ENCODE measurements at places on chromosomes 7 and 10.
A peak's percentile ranks its signal among the peaks of the same experiment; 100 is the strongest.

GRCh38 chr10:70899096-70899495 is 10.7 kb upstream of the PCBD1 start:
- DNase-seq, result no peak

GRCh38 chr10:37865957-37866803 is 8.8 kb upstream of the ZNF248 start:
- no peak for DNase-seq

DNA sequence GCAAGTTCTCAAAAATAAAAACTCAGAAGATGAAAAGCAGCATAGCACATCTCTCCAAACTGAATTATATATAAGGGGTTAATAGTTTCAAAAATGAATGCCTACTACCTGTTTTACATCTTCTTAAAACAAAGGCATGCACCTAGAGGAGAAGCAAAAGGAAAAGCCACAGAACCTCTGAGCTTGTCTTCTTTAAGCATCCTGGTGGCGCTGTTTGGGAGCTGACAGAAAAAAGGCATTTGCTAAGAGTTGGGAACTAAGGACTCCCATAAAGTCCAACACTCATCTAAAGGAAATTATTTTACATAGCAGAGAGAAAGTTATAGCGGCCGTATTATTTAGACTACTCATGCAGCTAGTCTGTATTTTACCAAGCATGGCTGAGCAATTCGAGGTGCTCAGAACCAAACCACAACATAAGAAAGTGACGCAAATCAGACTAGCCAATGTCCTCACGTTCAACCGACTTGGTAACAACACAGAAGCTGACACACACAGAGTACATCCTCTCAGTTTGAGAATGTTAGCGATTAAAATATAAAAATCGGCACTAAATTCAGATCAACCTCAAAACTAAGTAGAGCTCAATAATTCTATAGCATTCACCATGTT is 38.8 kb downstream of the PTN start:
- no peak for DNase-seq

DNA sequence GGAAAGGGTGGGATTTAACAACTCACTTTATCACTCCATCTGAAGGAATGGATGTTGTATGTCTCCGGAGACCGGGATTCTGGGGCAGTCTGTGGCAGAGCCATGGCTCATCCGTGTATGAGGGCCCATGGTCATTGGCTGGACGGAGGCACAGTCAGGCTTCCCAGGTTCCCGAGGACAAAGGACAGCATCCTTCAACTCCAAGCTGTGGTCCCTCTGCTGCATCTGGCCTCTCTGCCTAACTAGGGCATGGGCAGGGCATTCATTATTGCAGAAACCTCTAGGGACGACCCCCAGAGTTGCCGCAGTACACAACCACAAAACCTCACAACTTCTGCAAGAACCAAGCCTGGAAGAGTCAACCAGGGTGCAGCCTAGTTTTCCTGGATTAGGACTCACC is 525.2 kb downstream of the GLRX3 start:
- no peak for DNase-seq

GRCh38 chr10:74602576-74602975 is 223.8 kb upstream of the KAT6B start:
- DNase-seq, result no peak

DNA sequence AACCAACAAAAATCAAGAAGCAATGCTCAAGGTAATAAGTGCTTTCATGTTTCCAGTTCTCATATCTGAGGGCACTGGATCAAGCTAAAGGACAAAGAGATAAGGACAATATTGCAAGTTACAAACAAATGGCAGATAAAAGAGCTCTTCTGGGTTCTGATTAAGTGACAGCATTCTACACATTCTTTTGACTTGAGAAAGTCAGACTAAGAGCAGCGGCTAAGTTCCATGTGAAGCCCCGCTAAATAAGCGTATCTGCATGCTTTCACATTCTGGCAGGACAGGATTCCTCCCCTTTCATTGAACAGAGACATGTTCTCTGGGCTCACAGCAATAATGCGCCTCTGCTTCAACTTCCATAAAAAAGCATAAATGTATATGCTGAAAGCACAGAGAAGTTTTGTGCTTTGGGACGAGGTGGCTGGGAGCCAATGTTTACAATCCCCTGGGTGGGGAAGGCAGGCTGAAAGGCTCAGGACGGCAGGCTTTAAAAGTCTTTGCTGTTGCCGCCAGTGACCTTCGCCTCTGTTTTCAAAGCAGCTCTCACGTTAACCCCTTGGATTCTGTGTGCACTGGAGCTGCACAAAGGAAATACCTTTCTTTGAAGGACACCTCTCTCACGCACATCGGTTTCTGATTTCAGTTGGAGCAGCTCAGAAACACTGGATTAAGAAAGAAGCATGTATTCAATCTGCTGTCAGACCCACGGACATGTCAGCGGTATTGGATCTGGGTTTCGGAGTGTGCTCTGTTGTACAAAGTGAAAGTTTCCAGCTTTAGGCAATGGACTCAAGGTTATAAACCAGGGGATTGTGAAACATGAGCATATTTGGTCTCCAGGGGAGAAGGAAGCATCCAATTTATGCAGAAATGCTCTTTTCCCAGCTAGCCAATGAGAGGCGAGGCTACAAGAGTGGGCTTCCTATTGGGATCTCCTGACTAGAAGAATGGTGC is 105.4 kb upstream of the FAM133B start:
- DNase-seq, result peak; percentile 66

GRCh38 chr7:82204694-82205093 is 238.9 kb downstream of the CACNA2D1 start:
- DNase-seq, result peak; percentile 72

DNA sequence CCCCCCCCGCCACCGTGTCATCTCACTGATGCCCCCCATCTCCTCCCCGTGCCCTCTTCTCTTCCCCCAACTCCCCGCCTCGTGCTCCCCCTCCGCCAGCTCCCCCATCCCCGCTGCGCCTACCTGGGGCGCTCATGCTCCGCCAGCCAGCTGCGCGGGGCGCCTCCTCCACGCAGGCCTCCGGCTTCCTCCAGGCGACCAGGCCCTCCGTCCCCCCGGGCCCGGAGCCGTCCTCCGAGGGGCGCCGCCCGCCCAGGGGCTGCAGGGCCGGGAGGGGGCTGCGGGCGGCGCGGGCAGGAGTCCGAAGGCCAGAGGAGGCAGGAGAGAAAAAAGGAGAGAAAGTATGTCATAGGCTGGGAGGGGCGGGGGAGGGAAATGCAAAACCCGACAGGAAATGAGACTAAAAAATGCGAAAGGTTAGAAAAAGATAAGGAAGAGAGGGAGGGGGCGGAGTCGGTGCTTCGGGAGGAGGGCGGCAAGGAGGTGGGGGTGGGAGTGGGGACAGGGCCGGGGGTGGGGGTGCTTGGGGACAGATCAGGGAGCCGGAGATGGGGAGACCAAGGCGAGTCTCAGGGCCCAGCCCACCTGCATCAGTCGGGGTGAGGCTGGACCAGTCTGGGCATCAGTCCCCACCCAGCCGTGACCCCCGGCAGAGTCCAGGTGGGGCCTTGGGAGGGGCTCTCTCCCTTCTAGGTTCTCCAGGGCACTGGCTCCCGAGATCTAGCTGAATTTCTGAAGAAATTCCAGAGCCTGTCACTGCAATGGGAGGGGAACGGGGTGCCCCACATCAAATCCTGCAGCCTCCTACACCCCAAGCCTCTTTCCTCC is at the start of gene CARD11:
Gene CARD11 (minus strand): TSS at position 324 of the 828 bp plus-strand sequence. CDS start 85,361 bp downstream, outside the sequence.
- DNase-seq, result no peak

DNA sequence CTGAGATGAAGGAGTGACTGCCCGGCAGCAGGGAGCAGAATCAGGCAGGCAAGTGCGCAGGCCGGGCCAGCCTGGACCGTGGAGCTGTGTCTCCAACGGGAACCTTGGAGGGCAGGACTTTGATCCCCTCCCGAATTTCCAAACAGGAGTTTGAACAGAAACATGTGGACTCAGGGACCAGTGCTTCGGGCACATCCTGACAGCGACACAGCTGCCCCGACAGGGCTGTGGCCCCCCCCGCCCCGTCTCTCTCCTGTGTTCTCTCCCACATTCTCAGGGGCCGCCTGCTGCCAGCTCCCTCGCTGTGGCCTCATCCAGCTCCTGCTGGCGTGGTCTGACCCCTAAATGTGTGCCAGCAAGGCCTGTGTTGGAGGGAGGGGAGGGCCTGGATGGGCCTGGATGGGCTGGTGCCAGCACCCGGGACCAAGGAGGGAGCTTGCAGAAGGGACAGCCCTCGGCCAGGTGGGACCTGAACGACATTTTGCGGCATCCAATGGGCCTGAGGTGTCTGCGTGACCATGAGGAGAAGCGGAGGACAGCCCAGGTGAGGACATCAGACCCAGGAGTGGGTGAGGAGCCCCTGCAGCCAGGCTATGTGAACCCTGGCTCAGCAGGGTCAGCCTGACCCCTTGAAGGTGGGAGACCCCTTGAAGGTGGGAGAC is 222.9 kb downstream of the DNAJB6 start:
- DNase-seq, result no peak

DNA sequence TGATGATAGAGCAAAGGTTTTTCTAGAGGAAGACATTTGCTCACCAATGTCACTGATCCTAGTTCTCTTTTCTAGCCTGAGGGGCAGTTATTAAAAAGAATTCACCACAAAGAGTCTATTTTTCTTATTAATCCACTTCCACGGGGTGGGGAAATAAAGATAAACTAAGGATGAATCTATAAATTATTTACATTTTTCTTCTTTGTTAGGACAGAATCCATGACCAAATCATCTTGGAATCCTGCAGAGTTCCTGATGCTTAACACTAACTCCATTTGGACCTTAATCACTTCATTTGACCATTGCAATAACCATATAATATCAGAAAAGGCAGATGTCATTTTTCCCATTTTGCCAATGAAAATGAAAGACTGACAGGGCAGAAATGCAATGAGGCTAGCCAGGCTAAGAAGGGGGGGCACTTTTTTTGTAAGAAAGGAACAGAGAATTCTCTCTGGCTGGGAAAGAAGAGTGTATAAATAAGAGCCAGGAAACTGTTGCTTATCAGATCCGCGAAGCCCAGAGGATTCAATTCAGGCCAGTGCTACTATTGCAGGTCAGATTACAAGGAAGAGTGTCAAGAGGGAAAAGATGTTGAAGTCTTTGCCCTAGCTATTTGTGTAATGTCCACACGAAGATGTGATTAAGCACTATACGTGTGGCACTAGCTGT is 433.2 kb downstream of the TNS3 start:
- no peak for DNase-seq

- DNase-seq, result no peak
These were observed 93.2 kb downstream of the SKIDA1 start for GRCh38 chr10:21432266-21432665.

GRCh38 chr10:50794490-50794889 is 54.8 kb downstream of the ASAH2B start:
- DNase-seq, result no peak

DNA sequence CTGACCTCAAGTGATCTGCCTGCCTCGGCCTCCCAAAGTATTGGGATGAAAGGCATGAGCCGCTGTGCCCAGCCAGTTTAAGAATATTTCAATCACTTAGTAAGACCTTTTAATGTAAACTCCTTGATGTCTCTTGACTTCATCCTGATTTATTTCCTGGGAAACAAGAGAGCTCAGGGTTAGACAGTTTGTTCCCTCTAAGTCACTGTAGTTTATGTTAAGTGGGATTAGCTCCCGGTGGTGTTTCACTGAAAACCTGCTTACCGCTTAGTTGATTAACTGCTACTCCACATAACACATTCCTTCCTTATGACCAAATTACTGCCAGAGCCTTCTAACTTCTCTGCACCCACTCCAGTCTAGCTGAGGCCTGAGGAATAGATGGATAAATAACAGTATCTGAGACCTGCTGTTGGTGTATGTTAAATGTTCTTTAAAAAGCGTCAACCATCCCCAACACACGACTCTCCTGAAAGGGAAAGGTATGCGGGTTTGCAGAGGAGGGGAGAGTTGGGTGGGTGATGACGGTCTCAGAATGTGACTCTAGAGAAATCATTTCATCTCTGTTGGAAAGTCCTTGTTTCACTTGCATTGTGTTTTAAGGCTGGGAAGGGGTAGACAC is 48.7 kb downstream of the CREB3L2 start:
- peak; percentile 78 for DNase-seq

DNA sequence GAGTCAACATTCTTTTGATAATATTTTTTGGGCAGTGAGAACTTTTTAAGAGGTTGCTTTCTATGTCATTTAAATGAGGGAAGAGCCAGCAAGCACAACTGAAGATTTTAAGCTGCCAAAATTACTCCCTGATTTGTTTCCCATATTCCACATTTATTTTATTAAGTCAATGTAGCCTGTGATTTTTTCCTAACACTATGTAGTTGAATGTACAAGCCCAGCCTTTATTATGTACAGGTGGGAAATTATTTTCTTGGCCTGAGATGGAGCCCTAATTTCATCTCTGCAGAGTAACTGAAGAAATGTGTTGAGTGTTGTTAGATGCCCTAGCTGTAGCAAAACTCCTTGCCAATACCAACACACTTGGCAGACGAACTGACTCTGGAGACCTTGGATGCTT is 83.1 kb upstream of the MINDY3 start:
- DNase-seq, result no peak

- DNase-seq, result no peak
These were observed 1.3 kb downstream of the HOXA1 start for GRCh38 chr7:27094304-27095049.

DNA sequence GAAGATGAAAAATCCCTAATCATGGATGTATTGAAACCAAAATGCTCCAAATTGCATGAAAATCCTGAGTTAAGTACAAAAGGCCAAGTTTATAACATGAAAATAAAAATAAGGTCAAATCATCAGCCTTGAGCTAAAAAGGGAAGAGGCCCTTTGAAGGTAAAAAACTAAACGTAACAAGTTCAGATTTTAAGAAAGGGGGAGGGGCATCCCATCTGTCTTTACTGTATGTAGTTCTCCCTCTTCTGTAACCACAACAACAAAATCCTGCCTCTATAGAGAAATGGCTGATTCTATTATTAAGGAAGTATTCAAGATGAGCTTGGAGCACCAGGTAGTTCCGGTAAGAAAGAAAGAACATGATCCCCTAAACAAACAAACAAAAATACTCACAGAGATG is 64.7 kb downstream of the TPK1 start:
- no peak for DNase-seq

DNA sequence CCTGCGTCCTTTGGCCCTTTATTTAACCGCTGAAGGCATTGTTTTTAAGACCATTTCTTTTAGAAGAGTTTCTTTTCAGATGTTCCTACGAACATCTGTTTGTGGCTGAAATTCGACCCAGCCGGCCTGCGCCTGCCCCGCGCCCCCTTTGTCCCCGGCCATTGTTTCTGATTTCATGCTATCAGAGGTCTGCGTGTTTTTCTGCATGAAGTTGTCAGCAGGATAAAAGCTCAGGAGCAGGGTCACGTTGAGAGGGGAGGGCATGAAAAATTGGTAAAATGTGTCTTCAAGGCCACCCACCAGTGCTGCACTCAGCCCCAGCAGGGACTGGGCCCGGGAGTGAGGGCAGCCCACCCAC is 43.1 kb downstream of the NKX6-2 start:
- no peak for DNase-seq

- DNase-seq, result no peak
These were observed 182.5 kb upstream of the COL1A2 start for GRCh38 chr7:94212160-94212559.

Data from kidney epithelial cell (primary cell).